Lower leg skin (tissue), 4 donors: ENCODE measurements at places on chromosomes 13 and 19.

DNA sequence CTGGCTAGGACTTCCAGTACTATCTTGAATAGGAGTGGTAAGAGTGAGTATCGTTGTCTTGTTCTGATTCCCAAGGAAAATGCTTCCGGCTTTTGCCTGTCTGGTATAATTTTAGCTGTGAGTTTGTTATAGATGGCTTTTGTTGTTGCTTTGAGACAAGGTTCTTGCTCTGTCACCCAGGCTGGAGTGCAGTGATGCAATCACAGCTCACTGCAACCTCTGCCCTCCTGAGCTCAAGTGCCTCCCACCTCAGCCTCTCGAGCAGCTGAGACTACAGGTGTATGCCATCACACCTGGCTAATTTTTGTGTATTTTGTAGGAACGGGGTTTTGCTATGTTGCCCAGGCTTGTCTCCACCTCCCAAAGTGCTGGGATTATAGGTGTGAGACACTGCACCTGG, 6.1 kb upstream of the ZNF543 start:
- no peak for DNase-seq

GRCh38 chr19:3330047-3330446, 36.3 kb upstream of the NFIC start:
- DNase-seq = no peak

GRCh38 chr13:82480415-82480814, 1401.9 kb downstream of the SLITRK1 start:
- no peak for DNase-seq

DNA sequence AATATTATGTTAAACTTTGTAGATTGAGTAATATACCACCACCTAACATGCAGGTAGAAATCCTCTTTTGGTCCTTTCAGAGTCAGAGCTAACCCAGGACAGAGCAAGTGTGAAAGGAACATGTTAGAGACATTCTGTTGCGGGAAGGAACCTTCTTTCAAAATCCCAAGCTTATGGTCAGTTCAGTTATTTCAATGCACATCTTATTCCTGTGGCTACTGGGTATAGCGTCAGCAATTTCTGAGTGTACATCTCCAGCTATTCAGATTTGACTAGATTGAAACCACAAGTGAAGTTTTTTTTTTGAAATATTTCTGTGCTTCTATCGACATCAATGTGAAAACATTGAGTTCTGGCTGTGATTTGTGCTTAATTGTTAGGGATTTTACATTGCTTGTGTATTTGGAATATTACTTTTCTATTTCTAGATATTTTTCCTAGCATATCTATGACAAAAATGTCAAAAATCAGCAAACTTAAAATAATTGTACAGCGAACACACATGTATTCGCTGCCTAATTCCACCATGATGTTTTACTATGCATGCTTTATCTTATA, 165.3 kb downstream of the LMO7 start:
- no peak for DNase-seq

DNA sequence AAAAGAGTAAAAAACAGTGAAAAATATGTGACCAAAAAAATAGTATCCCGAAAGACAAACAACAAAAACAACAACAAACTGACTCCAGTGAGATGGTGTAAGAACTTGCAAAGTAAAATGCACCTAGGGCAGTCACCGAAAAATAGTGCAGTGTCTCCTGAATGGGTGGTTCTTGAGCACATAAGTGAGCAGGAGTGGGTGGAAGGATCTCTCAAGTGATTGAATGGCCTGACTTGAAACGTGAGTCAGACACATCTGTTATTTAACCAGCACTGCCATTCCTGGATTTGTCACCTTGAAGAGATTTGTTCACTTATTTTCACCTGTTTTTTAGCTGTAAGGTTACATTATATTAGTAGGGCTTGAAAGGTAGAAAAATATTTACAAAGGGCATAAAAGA, 3.5 kb downstream of the ZNF738 start:
- DNase-seq = no peak

- DNase-seq = no peak
Observed at GRCh38 chr19:34767951-34768350, 5.1 kb downstream of the ZNF599 start.

DNA sequence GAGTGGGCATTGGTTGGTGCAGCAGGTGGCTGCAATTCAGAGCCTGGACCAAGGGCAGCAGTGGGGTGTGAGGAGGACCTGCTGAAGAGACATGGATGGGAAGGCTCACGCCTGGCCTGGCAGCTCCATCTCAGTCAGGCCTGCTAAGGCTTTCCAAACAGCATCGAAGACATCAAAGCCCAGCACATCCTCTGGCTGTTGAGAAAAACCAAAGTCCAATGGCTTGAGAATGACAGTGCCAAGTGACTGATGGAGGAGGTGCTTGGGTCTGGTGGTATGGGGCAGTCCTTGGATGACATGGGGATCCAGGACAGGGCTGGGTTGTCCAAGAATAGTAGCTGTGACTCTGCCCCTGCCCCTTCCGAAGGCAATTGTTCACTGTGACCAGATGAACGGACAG, 19.0 kb upstream of the XPO4 start:
- peak; percentile 75 for DNase-seq

DNA sequence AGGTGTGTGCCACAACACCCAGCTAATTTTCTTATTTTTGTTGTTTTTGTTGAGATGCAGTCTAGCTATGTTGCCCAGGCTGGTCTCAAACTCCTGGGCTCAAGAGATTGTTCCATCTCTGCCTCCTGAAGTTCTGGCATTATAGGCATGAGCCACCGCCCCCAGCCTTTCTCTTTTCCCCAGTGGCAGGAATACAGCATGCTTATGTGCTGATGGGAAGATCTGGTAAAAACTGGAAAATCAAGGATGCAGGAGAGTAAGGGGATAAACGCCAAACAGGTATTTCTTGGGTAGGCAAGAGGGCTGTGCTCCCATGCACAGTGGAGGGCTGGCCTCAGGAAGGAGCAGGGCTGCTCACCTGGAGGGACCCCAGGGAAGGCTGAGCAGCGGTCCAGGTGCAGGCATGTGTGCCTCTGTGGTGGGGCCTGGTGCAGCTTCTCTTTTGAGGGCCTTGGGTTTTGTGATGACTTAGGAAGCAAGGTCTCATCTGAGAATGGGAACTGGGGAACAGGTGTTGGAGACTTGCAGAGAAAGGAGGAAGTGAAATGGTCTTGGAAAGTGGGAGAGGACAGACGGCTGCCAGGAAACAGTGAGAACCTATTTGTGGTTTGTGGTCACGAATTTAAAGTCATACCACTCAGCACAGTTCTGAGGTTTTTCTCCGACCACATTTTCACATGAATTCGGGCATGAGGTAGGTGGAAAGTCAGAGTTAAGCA, 106.5 kb downstream of the TEX26 start:
- no peak for DNase-seq
